ENCODE measurements at places on chromosomes 6 and 20. TPM values are rescaled to one million over a fixed set of nuclear protein-coding genes. Genes with fewer than 3 reads are reported as not detected.
A peak's percentile ranks its signal among the peaks of the same experiment; 100 is the strongest.

Gene NRN1
- 4.1 TPM for total RNA-seq

GRCh38 chr6:167151648-167152047, 6.1 kb downstream of the GPR31 start:
- no peak overlapping the region for H3K4me3 ChIP-seq
- H3K36me3 ChIP-seq: no peaks in the 10 kb centered on the region
- no peak overlapping the region for H3K27ac ChIP-seq
- H3K4me1 ChIP-seq: peaks cover 36% of the 10 kb centered on the region

DNA sequence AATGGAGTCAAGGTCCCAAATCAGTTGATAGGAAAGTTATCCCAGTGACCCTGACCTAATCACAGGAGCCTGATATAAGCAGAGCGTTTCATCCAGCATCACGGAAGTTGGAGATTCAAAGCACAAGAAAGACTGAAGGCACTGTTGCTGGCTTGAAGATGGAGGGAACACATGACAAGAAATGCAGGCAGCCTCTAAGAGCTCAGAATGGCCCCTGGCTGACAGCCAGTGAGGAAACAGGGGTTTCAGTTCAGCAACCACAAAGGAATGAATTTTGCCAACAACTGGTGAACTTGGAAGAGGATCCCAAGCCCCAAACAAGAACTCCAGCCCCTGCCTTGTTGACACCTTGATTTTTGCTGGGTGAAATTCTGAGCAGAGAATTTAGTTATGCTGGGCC, 778.5 kb downstream of the MAFB start:
- H3K27ac ChIP-seq: no peak overlapping the region
- H3K36me3 ChIP-seq: no peaks in the 10 kb centered on the region
- H3K4me1 ChIP-seq: no peaks in the 10 kb centered on the region
- no peaks in the 10 kb centered on the region for H3K27me3 ChIP-seq
- DNase-seq: no peak

- H3K27me3 ChIP-seq: peaks cover 3% of the 10 kb centered on the region
- no peak for DNase-seq
- no peaks in the 10 kb centered on the region for H3K36me3 ChIP-seq
- H3K4me1 ChIP-seq: no peaks in the 10 kb centered on the region
- no peak overlapping the region for H3K27ac ChIP-seq
These were observed 42.0 kb downstream of the PNLDC1 start for GRCh38 chr6:159842035-159842434.

- no peaks in the 10 kb centered on the region for H3K4me1 ChIP-seq
- no peak overlapping the region for H3K4me3 ChIP-seq
- peaks cover 10% of the 10 kb centered on the region for H3K36me3 ChIP-seq
- no peak overlapping the region for H3K27ac ChIP-seq
- H3K27me3 ChIP-seq: no peaks in the 10 kb centered on the region
These were observed 86.8 kb downstream of the CDK19 start for GRCh38 chr6:110728501-110728900.

GRCh38 chr6:86966271-86966670, 28.9 kb downstream of the HTR1E start:
- no peak overlapping the region for H3K4me3 ChIP-seq
- DNase-seq: no peak
- H3K27me3 ChIP-seq: peaks cover 3% of the 10 kb centered on the region
- H3K36me3 ChIP-seq: no peaks in the 10 kb centered on the region
- no peaks in the 10 kb centered on the region for H3K4me1 ChIP-seq

- no peaks in the 10 kb centered on the region for H3K27me3 ChIP-seq
- H3K27ac ChIP-seq: no peak overlapping the region
- peaks cover 69% of the 10 kb centered on the region for H3K36me3 ChIP-seq
- no peak for DNase-seq
These were observed 11.9 kb downstream of the ZNF335 start for GRCh38 chr20:45959956-45960630.

DNA sequence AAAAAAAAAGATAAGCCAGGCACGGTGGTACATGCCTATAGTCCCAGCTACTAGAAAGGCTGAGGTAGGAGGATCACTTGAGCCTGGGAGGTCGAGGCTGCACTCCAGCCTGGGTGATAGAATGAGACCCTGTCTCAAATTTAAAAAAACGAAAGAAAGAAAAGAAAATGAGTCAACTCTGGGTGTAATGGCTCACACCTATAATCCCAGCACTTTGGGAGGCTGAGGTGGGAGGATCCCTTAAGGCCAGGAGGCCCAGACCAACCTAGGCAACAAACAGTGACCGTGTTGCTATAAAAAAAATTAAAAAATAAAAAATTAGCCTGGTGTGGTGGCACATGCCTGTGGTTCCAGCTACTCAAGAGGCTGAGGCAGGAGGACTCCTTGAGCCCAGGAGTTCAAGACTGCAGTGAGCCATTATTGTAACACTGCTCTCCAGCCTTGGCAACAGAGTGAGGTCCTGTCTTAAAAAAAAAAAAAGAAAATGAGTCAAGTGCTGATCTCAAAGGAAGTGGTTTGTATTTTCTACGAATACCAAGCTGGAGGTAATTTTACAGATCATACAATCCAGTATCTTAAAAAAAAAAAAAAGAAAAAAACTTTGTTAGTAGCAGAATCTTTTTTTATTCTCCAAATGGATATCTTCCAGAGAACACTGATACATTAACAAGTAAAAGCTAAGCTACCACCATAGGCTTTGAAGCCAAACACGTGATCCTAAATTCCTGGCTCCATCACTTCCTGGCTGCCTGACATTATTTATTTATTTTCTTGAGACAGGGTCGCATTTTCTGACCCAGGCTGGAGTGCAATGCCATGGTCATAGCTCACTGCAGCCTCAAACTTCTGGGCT, 5.7 kb downstream of the COMMD7 start:
- peak; percentile 54 for DNase-seq
- no peaks in the 10 kb centered on the region for H3K27me3 ChIP-seq
- H3K4me3 ChIP-seq: peak overlapping the region; percentile 24
- H3K27ac ChIP-seq: peak overlapping the region; percentile 87
- peaks cover 11% of the 10 kb centered on the region for H3K36me3 ChIP-seq

GRCh38 chr6:167565884-167566599, 241.2 kb downstream of the TTLL2 start:
- no peaks in the 10 kb centered on the region for H3K27me3 ChIP-seq
- H3K4me1 ChIP-seq: no peaks in the 10 kb centered on the region
- DNase-seq: peak; percentile 14
- no peaks in the 10 kb centered on the region for H3K36me3 ChIP-seq
- H3K27ac ChIP-seq: no peak overlapping the region

Gene KIAA1755
- total RNA-seq: not detected

- no peak overlapping the region for H3K27ac ChIP-seq
- H3K4me3 ChIP-seq: no peak overlapping the region
- H3K27me3 ChIP-seq: no peaks in the 10 kb centered on the region
- H3K36me3 ChIP-seq: no peaks in the 10 kb centered on the region
- no peak for DNase-seq
These were observed 10.7 kb downstream of the SLC22A1 start for GRCh38 chr6:160132297-160132637.

DNA sequence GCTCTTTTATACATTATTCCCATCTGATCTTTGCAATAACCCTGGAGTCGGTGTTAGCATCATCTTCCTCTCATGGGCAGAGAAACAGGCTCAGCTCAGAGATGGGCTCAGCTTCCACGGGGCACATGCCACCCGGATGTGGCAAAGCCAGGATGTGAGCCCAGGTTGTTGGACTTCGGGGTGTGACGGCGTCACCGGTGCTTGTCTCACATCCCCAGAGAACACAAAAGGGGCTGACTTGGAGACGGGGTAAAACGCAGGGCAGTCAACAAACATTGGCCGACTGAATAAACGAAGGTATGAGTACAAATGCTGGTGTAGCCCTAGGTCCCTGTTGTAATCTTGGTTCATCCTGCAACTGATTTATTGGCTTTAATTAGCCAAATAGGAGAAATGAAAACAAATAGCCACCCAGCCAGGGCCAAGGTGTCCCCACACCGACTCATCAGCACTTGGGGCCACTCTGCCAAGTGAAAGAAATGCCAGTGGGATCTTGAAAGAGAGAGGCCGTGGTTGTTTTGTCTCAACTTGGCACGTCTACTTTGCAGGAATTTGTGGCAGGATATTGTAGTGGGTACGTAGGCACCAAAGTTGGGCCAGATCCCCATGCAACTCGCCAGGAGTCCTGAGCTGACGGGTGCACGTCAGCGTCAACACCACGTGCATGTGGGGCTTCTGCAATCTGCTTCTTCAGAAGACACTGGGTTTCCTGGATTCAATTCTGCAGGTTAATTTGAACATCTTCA, 42.8 kb downstream of the APCDD1L start:
- no peak for DNase-seq
- no peak overlapping the region for H3K27ac ChIP-seq
- H3K27me3 ChIP-seq: peaks cover 2% of the 10 kb centered on the region
- no peak overlapping the region for H3K4me3 ChIP-seq

Gene FAXC
- 0.38 TPM for total RNA-seq

DNA sequence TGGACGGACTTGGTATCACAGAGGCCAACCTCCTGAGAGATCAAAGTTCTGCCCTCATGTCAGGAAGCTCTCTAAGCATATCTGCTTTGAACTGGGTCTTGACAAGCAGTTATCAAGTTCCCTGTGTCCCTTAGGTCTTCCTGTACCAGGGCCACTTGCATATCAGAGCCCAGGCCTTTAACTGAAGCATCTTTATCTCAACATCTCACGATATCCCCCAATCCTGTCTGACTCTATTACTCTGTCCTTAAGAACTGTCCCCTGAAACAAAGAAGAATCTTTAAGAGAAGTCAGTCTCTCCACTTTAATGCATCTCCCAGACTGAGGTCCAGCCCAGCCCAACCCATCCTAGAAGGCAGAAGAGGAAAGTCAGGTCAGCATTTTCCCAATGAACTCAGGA, 8.2 kb downstream of the MAS1L start:
- H3K36me3 ChIP-seq: no peaks in the 10 kb centered on the region
- no peak overlapping the region for H3K4me3 ChIP-seq
- H3K27me3 ChIP-seq: peaks cover 3% of the 10 kb centered on the region
- no peaks in the 10 kb centered on the region for H3K4me1 ChIP-seq
- H3K27ac ChIP-seq: no peak overlapping the region

Gene EFCAB8
- total RNA-seq: 0.25 TPM

- no peaks in the 10 kb centered on the region for H3K4me1 ChIP-seq
- no peak for DNase-seq
- H3K4me3 ChIP-seq: no peak overlapping the region
- no peaks in the 10 kb centered on the region for H3K27me3 ChIP-seq
- no peak overlapping the region for H3K27ac ChIP-seq
- H3K36me3 ChIP-seq: no peaks in the 10 kb centered on the region
These were observed 72.0 kb upstream of the INSM1 start for GRCh38 chr20:20295621-20296498.

DNA sequence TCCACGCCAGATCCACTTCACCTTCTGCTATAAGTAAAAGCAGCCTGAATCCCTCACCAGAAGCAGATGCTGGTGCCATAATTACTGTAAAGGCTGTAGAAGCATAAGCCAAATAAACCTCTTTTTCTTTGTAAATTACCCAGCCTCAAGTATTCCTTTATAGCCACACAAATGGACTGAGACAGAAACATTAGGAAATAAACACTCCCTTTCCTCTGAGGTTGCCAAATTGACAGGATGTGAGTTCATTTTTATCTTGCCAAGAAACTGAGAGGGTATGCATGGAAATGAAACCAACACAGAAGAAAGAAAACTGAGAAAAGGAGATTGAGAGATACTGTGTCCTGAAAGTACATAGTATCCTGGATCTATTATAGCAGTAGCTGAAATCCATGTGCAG, 481.2 kb downstream of the HAO1 start:
- DNase-seq: no peak
- no peaks in the 10 kb centered on the region for H3K27me3 ChIP-seq
- H3K36me3 ChIP-seq: no peaks in the 10 kb centered on the region
- no peak overlapping the region for H3K27ac ChIP-seq
- H3K4me1 ChIP-seq: no peaks in the 10 kb centered on the region

DNA sequence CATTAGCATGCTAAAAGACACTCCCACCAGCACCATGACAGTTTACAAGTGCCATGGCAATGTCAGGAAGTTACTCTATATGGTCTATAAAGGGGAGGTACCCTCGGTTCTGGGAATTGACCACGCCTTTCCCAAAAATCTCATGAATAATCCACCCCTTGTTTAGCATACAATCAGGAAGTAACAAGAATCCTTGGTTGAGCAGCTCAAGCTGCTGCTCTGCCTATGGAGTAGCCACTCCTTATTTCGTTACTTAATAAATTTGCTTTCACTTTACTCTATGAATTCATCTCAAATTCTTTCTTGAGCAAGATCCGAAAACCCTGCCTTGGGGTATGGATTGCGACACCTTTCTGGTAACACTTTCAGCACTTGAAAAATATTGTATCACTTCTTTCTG, 243.0 kb downstream of the BMP2 start:
- H3K36me3 ChIP-seq: no peaks in the 10 kb centered on the region
- H3K27me3 ChIP-seq: no peaks in the 10 kb centered on the region
- no peaks in the 10 kb centered on the region for H3K4me1 ChIP-seq
- H3K4me3 ChIP-seq: no peak overlapping the region
- H3K27ac ChIP-seq: no peak overlapping the region

Gene PKHD1
- total RNA-seq: not detected

Gene IMPG1
- not detected for total RNA-seq

Gene BMP7
- not detected for total RNA-seq

- DNase-seq: no peak
- H3K4me1 ChIP-seq: peaks cover 4% of the 10 kb centered on the region
- no peak overlapping the region for H3K4me3 ChIP-seq
- no peaks in the 10 kb centered on the region for H3K27me3 ChIP-seq
These were observed 165.4 kb downstream of the TAF4 start for GRCh38 chr20:61900011-61900944.

DNA sequence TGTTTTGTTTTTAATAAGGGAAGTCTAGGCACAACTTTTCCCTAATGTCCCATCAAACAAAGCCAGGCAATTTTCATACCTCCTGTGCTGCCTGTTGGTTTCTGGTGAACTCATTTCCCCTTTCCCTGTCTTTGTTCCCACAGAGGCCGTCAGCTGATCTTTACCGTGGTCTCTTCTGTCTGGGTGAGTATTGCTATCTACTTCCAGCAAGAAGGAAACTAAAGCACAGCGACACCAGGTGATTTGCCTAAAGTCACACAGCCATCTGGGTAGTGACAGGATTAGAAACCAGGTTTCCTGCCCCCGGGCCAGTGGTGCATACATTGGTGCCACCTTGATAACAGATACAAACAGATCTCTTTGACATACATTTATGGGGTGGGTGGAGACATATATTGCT, 59.6 kb downstream of the RAB44 start:
- peak overlapping the region; percentile 26 for H3K4me3 ChIP-seq
- peak overlapping the region; percentile 90 for H3K27ac ChIP-seq
- peak; percentile 60 for DNase-seq
- H3K36me3 ChIP-seq: no peaks in the 10 kb centered on the region

- H3K27me3 ChIP-seq: peaks cover 30% of the 10 kb centered on the region
- peaks cover under 1% of the 10 kb centered on the region for H3K4me1 ChIP-seq
- H3K36me3 ChIP-seq: no peaks in the 10 kb centered on the region
- H3K4me3 ChIP-seq: no peak overlapping the region
- no peak overlapping the region for H3K27ac ChIP-seq
These were observed 197.6 kb upstream of the PMEPA1 start for GRCh38 chr20:57907131-57908000.

Gene STMND1
- not detected for total RNA-seq

DNA sequence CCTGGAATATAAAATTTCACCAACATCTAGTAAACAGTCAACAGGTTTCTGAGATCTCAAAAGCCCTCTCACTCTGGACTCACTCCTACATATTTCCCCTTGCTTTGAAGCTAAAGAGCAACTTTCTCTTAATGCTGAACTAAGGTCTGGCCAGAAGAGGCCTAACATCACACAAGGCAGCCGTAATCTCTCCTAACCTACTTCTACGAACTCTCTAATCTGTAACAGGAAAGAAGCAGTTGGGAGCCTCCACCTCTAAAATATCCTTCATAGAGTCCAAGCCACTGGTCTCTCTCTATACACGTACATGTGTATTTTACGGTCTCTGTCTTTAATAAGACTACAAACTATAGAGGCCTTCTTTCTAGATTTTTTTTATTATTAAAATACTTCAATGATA, 72.0 kb downstream of the REV3L start:
- peaks cover 30% of the 10 kb centered on the region for H3K36me3 ChIP-seq
- H3K27ac ChIP-seq: no peak overlapping the region
- no peak overlapping the region for H3K4me3 ChIP-seq

All from activated CD4-positive, alpha-beta memory T cell treated with anti-CD3 and anti-CD28 coated beads, Interleukin-2, amount 10 ng/mL, durations not matched to agents 7 days and 5 days (primary cell).